Choroid plexus epithelial cell (primary cell): ENCODE measurements at places on chromosomes 12 and 14.

DNA sequence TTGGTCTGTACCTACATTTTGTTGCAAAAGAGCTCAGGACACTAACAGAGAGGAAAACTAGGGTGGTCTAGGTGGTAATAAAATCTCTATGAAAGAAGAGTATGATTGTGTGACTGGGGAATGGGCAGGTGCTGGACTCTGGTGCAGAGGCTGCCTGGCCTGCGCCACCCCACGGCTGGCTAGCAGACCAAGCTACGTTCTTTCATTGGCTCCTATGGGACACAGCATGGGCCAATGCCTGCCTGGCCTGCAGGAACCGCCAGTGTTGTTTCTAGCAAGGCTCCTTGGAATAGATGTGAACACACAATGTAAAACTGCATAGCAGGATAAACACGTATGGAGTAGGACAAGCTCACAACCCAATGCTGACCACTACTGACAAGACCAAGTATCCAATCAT lies 51.7 kb upstream of the CORO1C start:
- DNase-seq, result no peak

DNA sequence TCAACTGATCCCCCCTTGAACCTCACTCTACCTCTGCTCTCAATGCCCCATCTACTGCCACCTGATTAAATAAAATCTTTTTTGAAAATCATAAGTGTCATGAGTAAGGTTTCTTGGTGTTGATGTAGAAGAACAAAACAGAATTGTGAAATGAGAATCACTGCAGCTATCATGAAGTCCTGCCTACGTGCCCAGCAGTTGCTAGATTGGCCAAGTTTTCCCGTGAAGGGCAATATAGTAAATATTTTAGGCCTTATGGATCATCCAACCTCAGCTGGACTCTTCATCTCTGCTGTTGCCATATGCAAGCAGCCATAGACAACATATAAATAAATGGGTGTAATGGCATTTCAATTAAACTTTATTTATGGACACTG lies 5.2 kb upstream of the OAS3 start:
- DNase-seq, result no peak

- no peak for DNase-seq
These were observed 2.6 kb downstream of the FBRSL1 start for GRCh38 chr12:132492522-132492921.

DNA sequence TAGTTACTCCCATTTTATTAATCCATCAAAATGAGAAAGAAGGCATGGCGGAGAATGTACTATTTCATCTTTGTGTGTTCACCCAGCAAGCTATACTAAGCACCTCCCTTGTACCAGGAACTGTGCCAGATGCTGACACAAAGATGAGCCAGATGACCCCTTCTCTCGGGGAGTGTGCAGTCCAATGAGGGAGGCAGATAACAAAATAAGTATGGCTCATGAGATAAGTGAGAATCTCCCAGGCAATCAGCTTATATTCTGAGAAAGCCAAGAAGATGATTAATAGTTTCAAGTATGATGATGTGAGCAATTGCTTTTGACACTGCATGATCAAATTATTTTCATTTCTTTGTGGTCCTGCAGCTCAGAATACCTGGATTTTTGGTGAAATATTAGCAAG lies 1.3 kb upstream of the TMEM233 start:
- peak; percentile 11 for DNase-seq

GRCh38 chr12:5977556-5977955 lies 32.5 kb upstream of the ANO2 start:
- no peak for DNase-seq

DNA sequence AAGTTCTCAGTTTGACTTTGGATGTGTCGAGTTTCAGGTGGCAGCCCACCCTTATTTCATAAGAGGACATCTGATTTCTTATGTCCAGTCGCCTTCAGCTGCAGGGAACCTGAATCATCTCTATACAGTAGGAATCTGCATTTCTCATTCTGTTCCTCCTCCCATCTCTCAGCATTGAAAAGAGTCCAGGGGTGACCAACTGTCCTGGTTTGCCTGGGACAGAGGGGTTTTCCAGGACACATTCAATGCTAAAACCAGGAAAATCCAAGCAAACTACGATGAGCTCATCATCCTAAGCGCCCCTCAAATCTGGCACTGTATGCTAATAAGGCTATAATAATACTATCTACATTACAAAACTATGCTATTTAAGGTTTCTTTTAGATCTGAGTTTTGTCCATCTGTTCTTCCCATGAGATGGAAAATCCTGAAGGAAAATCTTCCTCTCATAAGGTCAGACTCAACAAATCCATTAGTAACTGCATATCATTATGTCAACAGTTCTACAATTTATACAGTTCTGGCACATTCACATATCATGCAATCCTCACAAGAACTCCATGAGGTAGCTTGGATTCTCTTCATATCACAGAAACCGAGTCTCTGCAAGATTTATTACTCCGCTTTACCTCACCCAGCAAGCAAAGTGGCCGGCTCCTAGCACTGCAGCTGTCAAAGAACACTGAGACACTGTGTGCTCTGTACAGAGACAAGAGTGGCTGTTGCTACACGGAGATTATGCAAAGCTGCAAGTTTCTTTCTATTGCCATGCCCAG lies 15.6 kb upstream of the CALM1 start:
- peak; percentile 39 for DNase-seq

DNA sequence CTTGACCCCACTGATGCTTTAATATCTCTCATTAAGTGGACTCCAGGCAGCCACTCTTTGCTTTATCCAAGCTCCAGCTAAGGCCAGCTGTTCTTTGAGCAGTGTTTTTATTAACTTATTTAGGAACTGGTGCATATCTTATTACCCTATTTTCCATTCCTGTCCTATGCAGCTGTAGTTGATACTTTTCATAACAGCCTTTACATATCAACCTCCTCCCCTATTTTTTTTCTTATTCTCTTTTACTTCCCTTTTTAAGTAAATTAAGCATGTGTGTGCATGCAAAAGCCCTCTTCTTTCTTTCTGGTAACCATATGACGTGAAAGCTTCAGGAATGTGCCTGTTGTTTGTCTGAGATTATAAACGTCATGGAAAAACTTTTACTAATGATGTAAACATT lies 121.2 kb downstream of the PTPRQ start:
- DNase-seq, result peak; percentile 84

- DNase-seq, result no peak
These were observed 182.2 kb upstream of the MDGA2 start for GRCh38 chr14:47857646-47858045.

GRCh38 chr14:51653775-51654532 lies 2.2 kb downstream of the FRMD6 start:
- DNase-seq, result no peak

- DNase-seq, result no peak
These were observed 2.9 kb downstream of the CLMN start for GRCh38 chr14:95316821-95317220.

GRCh38 chr14:81400202-81400678 lies at the start of gene STON2:
TSS of gene STON2 (minus strand) at chr14:81400324. CDS start at chr14:81398382, 1,942 bp downstream.
- DNase-seq, result no peak

GRCh38 chr12:128266541-128267130 lies 334 bp upstream of the TMEM132C start:
- DNase-seq, result no peak

DNA sequence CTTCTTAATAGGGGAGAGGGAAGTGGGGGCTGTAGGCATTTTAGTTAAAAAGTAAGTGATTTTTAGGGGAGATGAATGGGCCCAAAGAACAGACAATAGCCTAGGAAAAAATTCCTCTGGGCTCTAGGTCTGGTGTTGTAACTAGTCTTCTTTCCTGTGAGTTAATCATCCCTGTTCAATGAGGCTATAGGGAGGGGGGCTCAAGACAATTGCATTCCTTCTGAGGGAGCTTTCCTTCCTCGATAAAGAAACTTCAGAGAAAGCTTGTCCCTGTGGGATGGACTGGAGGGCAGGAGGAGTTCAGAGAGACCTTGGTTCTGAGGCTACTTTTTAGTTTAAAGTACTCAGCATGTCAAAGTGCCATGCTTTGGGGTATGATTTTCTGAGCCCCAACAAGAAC lies 127.2 kb downstream of the BBS10 start:
- DNase-seq, result no peak

DNA sequence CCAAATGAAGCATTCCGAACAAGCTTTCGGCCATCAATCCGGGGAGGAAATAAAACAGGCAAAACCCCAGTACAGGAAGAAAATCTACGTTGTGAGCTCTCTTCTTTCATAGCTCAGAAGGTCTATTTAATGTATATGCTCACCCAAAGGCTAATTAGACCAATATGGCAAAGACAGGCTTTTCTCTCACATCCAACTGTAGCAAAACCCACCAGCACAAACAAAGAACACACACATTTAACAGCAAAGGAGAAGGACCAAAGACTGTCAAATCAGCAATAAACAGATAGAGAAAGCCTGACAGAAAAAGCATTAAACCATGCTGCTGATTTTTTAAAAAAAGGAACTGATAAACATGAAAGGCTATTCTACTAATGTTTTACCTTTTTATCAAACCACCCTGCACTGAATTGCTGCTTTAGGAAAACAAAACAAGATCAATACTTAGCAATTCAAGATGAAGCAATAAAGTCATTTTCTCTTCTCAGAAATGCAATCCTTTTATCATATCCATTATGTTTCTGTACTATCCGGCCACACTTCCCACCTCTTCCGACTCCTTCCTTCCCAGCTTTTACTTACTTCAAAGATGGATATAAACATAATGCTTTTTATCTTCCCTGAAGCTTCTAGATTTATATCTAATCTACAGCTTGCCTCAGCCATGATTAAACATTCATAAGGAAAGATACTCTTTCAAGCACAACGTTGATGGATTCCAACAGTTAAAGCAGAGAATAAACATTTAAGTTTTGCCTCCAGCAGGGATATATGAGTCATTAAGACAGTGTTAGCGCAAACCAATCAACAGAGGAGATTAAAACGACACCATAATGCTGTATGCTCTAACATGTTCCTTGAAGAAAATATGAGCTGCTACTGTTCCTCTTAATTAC lies 74.6 kb upstream of the BBS10 start:
- peak; percentile 86 for DNase-seq

GRCh38 chr12:88243982-88244381 lies 101.9 kb downstream of the TMTC3 start:
- no peak for DNase-seq

- no peak for DNase-seq
These were observed 168.7 kb downstream of the DPY19L2 start for GRCh38 chr12:63499567-63499966.

- DNase-seq, result no peak
These were observed 32.3 kb downstream of the BEST3 start for GRCh38 chr12:69666798-69667197.

DNA sequence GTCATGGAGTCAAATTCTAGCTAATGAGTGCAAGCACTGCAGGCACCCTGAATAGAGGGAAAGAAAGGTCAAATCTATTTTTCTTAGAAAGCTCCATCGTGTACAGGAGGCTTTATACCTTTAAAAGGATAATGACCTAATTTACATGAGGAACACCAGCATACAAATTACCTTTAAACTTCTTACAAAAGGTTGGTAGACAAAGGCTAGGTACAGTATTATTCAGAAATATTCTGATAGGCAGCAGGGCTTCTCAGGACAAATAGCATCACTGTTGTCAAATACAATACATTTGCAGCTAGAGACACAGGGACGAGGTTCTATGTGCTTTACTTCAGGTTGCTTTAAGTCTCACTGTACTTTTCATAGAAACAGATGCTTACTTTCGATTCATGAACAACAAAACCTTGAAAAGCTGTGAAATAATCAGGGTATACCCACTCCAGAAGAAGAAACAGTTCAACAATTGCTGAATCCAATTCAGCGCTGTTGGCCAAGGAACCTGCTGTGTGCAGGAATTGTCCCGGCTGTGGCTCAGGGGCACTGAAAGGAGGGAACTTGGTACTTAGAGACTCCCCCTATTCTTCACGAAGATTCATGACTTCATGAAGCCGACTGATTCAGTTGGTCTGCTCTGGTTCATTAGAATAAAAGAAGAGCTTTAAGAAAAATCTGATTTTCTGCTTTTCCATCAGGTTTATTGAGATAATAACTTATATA lies 252.9 kb downstream of the PRKD1 start:
- DNase-seq, result no peak

GRCh38 chr12:94870511-94870910 lies 133.0 kb downstream of the NDUFA12 start:
- DNase-seq, result no peak

DNA sequence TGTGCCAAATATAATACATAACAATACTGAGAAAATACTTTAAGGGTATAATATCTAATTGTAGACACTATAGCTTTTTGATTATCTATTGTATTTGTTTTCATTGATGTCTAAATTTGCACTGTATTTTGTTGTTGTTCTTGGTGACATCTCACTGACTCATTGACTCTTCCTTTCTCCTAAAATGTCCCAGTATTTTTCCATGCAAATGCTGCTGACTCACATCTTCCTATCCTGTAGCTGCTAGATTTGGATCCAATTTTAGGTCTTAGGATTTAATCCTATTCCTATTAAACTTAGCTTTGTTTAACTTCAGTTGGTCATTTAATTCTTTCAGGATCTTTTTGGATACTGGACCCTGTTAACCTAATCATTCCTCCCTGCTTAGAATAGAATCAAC lies 148.5 kb downstream of the TMTC2 start:
- DNase-seq, result peak; percentile 9

DNA sequence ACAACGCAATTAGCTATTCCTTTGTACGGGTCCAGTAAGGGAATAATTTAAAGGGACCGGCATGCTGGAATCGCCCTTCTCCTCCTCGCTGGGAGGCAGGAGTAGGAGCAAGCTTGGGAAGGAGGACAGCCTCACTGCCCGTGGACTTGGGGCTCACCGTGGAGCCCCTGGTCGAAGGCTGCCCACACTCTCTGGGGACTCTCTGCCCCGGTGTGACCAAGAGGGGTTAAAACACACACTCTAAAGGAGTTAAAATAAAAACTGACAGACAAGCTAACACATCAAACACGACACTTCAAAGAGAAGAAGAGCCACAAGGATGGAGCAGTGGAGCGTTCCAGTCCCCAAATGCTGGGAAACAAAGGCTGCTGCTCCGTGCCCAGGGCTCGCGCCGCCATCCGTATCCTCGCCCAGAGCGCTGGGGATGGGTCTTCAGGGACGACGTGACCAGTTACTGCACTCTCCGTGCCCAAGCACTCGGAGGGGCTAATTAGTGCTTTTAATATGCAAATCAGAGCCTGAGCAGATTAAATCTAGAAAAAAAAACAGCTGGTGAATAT lies 123.3 kb downstream of the PAPOLA start:
- DNase-seq, result no peak

- DNase-seq, result no peak
These were observed 16.4 kb upstream of the KCNA5 start for GRCh38 chr12:5027046-5027821.

DNA sequence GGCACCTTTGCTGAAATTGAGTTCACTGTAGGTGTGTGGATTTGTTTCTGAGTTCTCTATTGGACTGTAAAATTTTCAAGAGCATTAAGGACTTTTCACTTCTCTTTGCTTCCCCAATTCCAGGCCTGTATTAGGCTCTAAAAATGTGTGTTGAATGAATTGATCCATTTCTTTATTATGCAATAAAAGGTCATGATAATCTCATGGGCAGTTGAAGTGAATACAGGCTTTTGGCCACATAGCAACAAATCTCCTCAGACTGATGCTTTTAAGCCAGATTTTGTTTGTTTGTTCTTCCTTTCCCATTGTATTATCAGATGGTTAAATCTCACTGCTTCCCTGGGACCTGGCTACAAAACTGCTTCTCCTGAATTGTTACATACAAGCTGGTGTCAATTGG lies 258.0 kb upstream of the FAR2 start:
- DNase-seq, result no peak
